ENCODE measurements at places on chromosomes 11 and 22.
A peak's percentile ranks its signal among the peaks of the same experiment; 100 is the strongest.

DNA sequence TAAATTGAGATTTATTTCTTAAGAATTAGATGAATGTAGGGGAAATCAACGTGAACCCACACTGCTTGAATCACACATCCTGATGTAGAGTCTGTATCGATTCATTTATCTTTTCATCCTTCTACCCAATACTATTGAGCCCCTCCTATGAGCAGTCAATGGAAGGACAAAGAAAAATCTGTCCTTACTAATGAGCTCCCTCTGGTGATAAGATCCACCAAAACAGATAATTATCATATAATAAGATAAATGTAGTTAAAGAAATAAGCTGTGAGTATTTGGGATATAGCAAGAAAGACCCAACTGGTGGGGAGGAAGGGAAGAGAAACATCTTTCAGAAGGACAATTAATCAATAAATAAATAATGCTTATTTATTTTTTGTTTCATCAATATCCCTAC is 385.1 kb upstream of the CCDC90B start:
- no peak for DNase-seq

- DNase-seq, result no peak
These were observed 15.8 kb downstream of the APOL2 start for GRCh38 chr22:36223504-36223903.

DNA sequence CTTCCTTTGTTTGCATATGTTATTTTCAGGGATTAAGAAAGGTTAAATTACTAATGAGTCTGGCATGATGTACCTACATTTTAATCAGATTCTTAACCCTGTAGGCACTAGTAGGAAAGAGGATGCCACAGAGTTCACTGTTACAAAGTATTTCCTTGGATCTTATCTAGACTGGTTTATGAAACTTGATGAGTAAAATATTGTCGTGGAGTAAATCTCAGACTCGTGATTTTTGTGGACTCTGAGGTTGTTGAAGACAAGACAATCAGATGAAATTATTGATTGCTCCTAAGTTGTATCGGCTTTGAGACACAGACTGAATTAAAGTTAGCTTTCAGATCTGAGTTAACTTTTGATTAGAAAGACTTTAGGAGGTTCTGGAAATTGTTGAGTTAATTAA is 6.0 kb downstream of the KMT2A start:
- no peak for DNase-seq

- DNase-seq, result no peak
These were observed 1.0 kb downstream of the POU2AF3 start for GRCh38 chr11:111299101-111300026.

GRCh38 chr11:124207102-124207792 is 24.1 kb downstream of the OR10D3 start:
- DNase-seq, result no peak

DNA sequence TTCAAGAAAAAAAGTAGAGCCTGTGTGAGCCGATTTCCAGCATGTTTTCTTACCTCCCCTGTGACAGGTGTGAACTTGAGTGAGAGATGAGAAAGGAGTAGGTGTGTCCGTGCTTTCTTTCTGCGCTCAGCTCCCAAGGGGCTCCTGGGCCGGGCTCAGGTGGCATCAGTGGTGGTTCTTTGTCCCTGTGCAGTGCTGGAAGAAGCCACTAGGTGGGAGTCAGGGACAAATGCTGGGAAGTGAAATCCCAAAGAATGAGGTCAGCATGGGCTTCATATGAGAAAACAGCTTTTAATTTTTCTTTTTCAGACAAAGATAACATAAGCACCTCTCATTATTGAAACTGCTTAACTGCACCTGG is 57.8 kb downstream of the PPFIBP2 start:
- peak; percentile 22 for DNase-seq

- no peak for DNase-seq
These were observed 8.8 kb downstream of the RIN1 start for GRCh38 chr11:66327171-66328030.

- no peak for DNase-seq
These were observed 189.8 kb upstream of the PITPNB start for GRCh38 chr22:28108851-28109250.

DNA sequence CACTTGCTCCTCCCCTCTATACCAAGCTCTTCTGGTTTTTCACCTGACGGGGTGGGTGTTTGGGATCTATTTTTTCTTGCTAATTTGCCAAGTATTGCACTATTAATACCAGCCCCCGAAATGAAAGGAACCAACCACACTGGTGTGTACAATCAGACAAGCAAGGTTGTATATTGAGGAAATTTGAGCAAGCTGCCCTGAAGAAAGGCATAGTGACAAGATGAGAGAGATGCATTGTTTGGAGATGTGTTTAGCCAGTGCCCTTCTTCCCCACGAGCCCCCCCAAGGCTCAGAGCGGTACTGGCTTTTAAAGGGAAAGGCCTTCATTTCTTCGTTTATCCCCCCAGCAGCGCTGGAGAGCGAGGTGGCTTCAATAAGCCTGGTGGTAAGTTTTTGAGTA is 15.2 kb upstream of the GAS2L1 start:
- no peak for DNase-seq

DNA sequence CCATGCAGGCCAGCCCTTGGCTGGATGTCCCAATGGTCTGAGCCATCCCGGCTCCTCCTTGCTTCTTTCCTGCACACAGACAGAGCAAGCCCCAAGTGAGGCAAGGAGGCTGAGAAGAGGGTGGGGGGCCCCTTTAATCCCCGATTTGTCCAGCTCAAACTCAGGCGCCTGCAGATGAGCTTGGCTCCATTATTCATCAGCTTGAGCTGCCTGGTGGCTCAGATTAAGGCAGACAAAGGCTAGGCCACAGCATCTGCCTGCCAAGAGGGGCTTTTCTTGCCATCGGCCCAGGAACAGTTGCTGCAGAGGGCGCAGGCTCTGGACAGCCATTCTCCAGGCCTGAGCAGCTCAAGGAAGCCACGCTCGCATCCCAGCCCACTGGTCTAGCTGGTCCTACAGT is 35.4 kb downstream of the LMO1 start:
- DNase-seq, result no peak

DNA sequence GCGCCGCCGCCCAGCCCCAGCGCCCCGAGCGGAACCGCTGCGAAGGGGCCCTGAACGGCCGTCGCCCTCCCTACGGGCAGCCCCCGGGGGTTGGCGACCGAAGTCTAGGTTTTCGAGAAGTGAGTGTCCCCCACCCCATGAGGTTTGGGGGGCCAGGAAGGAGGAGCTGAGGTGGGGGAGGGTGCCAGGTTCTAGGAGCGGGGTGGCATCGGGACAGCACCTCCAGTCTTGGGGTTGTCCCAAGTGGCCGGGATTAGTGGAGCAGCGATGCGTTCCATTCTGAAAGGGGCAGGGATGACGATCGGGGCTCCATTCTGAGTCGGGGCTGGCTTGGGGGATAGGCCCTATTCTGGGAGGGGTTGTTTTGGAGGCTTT is 408 bp downstream of the PPP2R5B start:
- DNase-seq, result no peak

DNA sequence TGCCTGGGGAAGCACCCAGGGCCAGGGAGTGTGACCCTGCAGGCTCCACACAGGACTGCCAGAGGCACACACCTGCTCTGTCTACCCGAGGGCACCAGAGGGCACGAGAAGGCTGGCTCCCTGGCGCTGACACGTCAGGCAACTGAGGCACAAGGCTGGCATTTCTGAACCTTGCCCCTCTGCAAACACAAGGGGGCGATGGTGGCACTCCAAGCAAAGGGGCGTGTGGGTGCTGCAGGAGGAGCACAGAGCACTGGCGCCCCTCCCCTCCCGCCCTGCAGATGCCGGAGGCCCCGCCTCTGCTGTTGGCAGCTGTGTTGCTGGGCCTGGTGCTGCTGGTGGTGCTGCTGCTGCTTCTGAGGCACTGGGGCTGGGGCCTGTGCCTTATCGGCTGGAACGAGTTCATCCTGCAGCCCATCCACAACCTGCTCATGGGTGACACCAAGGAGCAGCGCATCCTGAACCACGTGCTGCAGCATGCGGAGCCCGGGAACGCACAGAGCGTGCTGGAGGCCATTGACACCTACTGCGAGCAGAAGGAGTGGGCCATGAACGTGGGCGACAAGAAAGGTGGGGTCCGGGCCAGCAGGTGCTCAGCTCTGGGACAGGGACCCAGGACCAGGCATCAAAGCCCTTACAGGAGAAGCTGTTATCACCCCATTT is 20.8 kb upstream of the TXNRD2 start:
- no peak for DNase-seq

DNA sequence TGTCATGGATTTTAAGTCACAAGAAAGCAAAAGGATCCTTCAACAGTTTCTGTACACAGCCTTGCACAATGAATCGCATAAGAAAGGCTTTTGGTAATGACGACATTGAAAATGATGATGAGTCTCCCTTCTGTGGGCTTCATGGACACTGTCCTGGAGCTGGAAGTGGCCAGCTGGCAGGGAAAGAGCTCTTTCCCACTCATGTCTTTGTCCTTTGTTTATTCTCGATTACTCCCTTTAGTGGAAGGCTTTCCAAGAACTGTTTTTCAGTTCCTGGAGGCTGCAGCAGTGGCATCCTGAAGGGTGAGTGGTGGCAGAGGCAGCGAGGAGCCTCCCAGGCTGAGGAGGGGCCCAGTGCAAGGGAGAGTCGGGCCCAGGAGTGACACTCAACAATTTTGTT is 505.2 kb downstream of the NTM start:
- no peak for DNase-seq

GRCh38 chr11:43922744-43923405 is 19.6 kb upstream of the C11orf96 start:
- DNase-seq, result no peak

DNA sequence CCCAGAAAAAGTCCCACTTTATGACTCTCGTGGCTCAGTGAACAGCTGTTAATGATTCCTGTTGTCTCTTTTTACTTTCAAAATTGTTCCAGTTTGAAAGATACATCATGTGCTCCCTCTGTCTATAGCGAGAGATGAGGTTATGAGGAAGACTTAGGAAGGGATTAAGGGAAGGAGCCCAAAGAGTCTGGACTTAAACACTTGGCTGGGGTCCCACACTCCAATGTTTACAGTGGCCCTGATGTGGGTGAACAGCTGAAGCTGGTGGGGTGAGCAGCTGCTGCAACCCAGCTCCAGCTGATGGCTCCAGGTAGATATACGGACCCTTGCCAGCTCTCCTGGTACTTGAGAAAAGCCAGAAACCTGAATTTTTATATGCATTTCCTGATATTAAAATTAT is 84.5 kb upstream of the PLET1 start:
- DNase-seq, result no peak

DNA sequence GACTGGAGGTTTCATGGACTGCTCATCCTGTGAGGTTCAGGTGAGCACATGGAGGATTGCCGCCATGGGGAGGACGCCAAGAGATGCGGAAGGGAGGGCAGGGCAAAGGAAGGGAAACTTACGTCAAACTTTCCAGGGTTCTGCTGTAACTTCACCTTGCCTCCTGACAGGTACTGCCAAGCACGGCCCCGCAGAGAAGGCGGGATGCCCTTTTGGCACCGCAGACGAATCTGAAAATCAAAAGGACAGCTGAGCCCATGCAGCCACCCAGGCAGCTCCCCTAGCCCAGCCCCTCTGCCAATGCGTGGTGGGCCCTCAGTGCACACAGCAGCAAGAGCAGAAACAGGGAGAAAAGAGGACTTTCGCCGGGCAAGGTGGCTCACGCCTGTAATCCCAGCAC is 10.0 kb upstream of the CASTOR1 start:
- no peak for DNase-seq

DNA sequence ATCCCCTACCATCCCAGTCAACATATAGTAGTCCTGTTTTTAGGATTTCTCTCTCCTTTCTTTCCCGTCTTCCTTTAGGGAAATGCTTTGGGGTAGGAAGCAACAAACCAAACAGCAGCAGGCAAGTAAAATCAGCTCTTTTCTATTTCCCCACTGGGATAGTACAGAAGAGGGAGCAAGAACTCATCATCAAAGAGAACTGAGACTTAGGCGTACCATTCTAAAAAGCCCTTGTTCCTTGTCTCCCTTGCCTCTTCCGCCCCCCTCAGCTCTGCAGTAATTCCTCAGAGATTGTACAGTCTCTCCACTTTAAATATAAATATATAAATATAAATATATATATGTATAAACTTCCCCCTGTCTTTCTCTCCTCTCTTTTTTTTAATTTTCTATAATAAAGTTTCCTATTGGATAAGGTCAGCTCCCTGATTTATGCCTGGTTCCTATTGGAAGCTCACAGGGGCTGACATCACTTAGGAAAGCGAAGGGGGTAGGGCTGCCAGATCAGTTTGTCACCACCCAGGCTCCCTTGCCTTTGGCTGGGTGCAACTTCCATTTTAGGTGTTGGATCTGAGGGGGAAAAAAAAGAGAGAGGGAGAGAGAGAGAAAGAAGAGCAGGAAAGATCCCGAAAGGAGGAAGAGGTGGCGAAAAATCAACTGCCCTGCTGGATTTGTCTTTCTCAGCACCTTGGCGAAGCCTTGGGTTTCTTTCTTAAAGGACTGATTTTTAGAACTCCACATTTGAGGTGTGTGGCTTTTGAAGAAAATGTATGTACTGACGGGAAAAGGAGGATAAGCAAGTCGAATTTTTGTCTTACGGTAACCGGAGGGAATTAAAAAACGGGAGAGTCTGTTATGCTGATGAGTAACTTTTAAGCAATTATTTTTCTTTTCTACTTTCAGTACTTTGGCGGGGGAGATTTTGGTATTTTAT is at the start of gene CTNND1:
Gene CTNND1 (plus strand): TSS at position 502 of the 934 bp plus-strand sequence. CDS start 29,677 bp downstream, outside the sequence.
- peak; percentile 78 for DNase-seq

- DNase-seq, result no peak
These were observed 28.9 kb upstream of the PARVB start for GRCh38 chr22:43995057-43995685.

DNA sequence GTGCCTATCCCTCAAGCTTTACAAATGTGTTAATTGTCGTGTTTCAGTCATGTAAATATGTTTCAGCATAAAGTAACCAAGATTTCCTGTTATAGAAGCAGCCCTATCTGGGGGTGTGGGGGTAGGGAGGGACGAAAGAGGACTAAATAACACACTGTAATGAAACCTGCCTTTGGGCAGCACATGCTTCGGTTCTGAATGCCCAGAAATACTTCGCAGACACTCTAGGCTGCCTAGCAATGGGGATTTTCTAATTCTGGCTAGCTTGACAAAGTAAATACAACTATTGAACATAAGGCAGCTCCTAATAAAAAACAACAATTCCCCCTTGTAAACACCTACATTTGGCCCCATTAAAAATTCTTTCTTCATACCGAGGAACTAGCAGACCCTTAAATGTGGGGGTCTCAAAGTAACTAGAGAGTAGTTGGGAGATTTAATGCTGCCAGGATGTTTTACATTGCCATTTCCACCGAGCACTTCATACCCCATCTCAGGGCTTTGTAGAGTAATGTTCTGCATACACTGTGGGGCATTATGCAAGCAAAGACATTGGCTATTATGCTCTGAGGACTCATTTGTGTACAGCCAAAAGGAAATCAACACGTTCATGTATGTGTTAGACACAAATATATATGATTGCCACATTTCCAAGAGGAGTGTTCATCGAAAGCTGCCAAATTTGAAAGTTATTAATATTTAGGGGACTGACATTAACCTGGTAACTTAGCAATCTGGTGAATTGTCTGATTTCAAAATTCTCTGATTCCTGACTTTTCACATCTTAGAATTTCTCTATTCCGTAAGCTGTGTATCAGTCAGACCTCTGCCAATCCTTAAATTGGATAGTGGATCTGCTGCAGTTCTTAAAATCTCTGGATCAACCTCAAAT is 42.1 kb downstream of the PAX6 start:
- DNase-seq, result peak; percentile 64

- DNase-seq, result peak; percentile 22
These were observed 84.0 kb upstream of the RCN1 start for GRCh38 chr11:32006799-32007388.

All from cerebellar nuclear complex (tissue), 1 donor.